ENCODE measurements at places on chromosomes 3 and 15. TPM values are rescaled to one million over a fixed set of nuclear protein-coding genes. Genes with fewer than 3 reads are reported as not detected.

- no peak for DNase-seq
Observed at GRCh38 chr3:131711114-131711768, 208.5 kb upstream of the MRPL3 start.

DNA sequence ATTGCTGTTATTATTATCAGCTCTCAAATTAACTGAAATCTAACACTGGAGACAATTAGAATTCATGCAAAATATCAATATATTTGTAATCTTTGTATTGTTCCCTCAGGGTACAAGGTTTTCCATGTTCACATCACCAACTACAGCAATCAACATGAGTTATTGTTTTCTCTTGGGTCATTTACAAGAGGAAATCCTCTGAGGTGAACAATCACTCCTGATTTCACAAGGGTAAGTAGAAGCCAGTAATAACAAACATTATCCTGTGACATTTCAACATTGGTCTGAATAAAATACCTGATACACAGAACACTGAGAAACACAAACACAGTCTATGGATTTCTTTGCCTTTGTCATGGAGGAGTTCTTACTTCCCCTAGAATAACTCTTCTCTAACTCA, 174.0 kb downstream of the SUCNR1 start:
- DNase-seq: no peak

GRCh38 chr3:151765685-151766084, 32.0 kb downstream of the AADACL2 start:
- no peak for DNase-seq

DNA sequence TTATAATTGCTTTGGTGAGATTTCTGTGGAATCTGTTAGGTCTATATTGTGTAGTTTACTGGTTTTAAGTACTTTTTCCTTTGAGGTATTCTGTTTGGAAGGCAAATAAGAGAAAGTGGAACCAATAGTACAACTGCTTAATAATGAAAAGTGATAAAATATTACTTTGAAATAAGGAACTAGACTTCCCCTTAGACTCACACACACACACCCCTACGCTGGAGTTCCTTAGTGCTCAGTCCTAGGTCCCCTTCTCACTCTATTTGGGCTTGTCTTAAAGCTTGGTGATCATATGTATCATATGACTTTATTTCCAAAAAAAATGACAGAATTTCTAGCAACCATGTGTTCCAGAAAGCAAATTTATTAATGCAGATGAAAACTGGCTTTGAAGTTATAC, 494.0 kb upstream of the TGFBR2 start:
- DNase-seq: no peak

GRCh38 chr3:171455603-171456550, 4.3 kb downstream of the TNIK start:
- no peak for DNase-seq

GRCh38 chr3:67531181-67532101, 123.0 kb downstream of the SUCLG2 start:
- no peak for DNase-seq

DNA sequence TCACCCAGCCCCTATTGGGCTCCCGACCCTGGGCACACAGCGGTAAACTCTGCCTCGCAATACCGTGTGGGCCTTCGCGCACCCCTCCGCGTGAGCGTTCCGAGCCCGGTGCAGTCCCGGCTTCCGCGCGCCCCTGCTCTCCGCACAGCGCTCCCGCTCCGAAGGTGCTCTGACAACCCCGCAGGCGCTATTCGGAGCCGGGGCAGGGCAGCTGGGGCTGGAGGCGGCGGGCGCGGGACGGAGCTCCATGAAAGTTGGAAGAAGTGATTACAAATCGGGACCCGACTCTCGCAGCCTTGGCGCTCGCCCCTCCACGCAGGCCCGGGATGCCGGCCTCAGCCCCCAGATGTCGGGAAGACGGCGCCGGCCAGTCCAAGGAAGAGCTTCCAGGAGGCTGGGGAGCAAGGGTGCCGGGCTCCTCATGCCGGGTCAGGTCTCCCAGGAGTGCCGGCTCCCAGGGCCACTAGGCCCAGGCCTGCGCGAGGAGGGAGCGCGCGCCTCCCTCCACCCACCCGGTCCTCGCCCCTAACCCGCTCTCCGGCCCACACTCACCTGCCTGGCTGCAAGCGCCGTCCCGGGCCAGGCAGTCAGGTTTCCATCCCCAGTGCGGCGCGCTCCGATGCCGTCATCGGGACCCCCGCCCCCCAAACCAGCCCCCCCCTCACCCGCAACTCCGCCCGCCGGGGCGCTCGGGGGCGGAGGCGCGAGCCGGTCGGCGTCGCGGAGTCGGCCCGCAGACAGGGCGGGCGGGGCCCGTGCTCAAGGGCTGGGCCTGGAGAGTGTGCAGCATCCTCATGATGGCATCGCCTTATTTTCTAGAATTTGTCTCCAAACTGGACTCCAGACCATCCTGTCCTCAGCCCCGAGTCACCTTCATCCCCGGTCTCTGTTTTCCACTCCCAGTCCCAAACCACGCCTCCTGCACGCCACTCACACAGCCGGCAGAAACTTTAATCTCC, at the start of gene KIF7:
Gene KIF7 (minus strand): TSS at position 621 of the 959 bp plus-strand sequence. CDS start 2,537 bp downstream, outside the sequence.
- no peak for DNase-seq

- DNase-seq: no peak
Observed at GRCh38 chr15:34284937-34285336, 52.6 kb downstream of the SLC12A6 start.

DNA sequence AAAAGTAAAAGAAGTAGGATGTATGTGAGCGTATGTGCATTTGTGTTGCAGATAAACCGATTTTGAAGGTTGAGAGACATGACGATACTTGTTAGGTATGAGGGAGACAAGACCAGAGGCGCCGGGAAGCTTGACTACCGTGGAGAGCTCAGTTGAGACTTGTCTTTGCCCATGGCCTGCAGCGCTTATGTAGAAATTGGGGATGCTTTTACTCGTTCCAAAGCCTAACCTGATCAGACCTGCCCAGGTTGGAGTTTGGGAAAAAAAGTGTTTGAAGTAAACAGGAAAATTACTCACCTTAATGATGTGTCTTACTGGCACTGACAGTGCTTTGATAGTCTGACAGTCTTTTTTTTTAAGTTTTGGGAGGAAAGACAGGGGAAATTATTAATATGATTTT, 202.8 kb downstream of the TP63 start:
- DNase-seq: no peak

- no peak for DNase-seq
Observed at GRCh38 chr3:69869643-69870042, 129.9 kb upstream of the SAMMSON start.

DNA sequence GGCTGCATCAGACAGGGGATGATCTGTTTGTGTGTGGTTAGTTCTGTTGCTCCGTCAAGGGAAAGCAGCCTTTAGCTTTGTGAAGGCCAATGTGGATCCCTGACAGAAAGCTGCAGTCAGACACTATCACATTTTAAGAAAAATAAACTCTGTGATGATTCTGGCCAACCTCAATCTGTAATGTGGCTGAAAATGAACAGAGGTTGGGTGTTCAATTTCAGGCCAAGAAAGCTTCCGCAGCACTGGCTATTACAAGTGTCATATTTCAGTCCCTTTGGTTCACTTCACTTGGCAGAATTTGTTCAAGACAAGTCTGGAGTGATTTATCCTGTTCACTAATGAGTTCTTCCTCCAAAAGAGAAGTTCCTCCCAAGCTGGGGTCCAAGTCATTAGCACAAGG, 571.8 kb upstream of the IL12A start:
- no peak for DNase-seq

DNA sequence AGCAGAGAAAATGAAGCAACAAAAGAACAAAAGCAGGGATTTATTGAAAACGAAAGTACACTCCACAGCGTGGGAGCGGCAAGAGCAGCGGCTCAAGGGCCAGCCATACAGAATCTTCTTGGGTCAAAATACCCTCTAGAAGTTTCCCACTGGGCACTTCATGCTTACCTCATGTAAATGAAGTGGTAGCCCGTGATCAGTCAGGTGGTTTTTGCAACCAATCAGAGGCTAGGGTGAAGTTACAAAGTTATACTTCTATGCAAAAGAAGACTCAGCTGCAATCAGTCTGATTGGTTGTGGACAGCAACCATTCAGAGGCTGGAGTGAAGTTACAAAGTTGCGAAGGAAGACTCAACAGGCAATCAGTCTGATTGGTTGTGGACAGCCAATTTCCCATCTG, 37.8 kb upstream of the TRH start:
- no peak for DNase-seq

GRCh38 chr3:169869484-169870220, at the start of gene LRRC31:
Gene LRRC31 (minus strand): TSS chr3:169869935. CDS start chr3:169869807, 128 bp downstream.
- DNase-seq: no peak

DNA sequence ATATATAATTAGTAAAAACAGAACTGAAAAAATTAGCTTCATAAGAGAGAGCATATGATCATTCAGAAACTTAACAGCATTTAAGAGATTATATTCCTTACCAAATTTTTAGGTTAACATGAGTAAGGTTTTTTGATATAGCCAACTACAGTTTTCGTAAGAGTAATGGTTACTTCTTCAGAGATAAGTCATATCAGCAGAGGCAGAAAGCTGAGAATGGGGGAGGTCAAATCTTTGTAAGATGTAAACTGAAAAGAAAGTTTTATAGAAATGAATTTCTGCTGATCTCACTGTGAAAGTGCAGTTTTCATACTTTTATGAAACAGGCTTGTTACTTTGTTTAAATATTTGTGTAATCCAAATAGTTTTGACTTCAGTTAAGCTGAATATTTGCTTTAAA, 193.3 kb downstream of the ZBTB20 start:
- no peak for DNase-seq

- DNase-seq: no peak
Observed at GRCh38 chr3:55923207-55923606, 436.1 kb upstream of the WNT5A start.

GRCh38 chr15:64014995-64015394, 31.3 kb downstream of the DAPK2 start:
- DNase-seq: no peak

- no peak for DNase-seq
Observed at GRCh38 chr15:69848551-69849231, 249.0 kb downstream of the TLE3 start.

GRCh38 chr15:59166166-59166565, 40.5 kb upstream of the LDHAL6B start:
- DNase-seq: no peak

DNA sequence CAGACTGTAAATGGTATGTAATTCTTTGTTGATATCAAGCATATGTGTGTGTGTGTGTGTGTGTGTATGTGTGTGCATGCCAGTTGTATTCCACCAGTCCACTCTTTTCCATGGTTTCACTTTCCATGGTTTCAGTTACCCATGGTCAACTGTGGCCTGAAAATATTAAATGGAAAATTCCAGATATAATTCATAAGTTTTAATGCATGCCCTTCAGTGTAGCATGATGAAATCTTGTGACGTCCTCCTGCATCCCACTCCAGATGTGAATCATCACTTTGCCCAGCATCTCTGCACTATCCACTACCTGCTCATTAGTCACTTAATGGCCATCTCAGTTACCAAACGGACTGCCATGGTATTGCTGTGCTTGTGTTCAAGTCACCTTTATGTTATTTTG, 215.9 kb downstream of the GBE1 start:
- no peak for DNase-seq

DNA sequence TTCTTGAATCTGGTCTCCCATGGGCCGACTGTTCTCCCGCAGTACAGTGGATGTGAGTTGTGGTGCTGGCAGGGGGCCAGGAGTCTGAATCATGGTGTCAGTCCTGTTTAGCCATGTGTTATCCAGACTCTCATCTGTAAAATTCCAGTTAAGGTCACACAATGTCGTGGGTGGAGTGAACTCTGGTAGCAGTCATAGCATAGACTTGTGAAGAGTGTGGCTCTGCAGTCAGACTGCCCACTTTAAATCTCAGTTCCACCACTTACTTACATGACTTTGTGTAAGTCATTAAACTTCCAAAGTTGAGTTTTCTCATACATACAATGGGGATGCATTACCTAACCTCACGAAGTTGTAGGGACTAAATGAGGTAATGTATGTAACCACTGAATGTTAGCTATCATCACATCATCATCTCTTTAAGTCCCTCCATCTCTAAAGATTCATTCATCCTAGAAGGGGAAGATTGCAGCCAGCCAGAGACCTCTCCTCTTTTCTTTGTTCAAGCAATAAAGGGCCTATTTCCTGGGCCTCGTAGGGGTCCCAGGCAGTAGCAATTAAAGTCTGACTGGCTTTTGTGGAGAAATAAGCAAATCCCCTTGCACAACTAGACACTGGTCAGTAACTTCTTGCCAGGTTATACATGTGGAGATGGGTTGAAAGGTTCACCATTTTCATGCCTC, 93.9 kb downstream of the PCCB start:
- DNase-seq: no peak

DNA sequence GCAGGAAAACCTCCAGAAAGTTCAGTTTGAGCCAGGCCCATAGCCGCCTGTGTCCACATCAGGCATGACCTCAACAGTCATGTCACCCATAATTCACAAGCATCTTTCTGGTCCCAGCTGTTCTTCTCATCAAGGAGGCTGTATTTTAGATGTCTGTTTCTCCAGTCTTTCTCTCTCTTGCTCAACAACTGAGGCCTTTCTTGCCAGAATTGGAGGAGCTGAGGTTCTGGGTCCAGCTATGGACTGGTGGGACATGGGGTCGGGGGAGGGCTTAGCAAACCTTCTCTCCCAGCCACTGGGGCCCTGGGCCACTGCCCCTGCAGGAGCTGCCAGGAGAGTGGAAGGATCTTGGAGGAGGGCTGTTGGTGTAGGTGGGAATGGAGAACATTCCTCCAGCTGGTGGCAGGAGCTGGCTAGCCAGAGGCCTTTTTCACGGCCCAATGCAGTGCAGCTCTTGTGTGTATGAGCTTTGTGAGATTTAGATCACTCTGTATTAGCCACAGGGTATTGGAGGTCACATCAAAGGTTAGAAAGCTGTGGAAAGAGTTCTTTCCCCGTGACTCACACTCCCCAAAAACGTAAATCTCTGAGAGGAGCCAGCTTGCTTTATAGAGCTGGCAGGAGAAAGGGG, 23.5 kb downstream of the MAGEF1 start:
- DNase-seq: no peak

GRCh38 chr15:37140531-37141058, 40.2 kb upstream of the MEIS2 start:
- DNase-seq: no peak

DNA sequence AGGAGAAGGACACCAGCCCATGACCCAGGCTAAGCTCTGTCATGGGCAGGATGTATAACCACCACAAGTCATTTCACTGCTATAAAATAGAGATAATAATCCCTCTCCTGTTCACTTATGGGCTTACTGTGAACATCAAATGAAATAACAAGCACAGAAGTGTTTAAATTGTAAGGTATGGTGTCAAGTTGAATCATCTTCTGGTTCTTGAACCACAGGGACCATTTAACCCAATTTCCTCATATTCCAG, 44.3 kb upstream of the TLE3 start:
- DNase-seq: no peak

Gene PDCD7
- 24.5 TPM for total RNA-seq

Gene SLC35A5
- 46.4 TPM for total RNA-seq

Gene GHSR
- total RNA-seq: not detected

Gene KLHL6
- not detected for total RNA-seq

Gene ECE2
- total RNA-seq: not detected

Gene GAP43
- 3.3 TPM for total RNA-seq

Gene KBTBD12
- total RNA-seq: not detected
